ENCODE measurements at places on chromosomes 6 and 20.
A peak's percentile ranks its signal among the peaks of the same experiment; 100 is the strongest.

DNA sequence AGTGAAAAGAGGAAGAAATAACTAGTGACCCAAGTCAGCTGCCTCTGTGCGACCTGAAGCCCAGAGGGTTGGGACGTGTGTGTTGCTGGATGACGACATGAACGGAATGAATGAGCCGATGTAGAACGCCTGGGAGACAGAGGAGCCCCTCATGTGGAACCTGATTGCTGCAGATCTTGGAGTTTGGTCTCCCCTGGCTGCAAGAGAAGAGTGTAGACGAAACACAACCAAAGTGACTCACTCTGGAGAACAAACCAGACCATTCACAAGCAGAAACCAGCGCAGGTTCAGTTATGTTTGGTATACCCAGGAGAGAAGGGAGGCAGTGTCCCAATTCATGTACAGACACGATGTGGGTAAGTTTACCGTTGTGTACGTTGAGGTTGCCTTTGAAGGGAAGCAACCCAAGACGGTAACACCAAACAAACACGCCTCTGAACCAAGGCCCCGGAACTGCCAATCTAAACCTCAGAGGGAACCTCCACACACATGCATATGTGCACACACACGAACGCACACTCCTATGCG is 265.9 kb downstream of the BMP7 start:
- no peak for DNase-seq

GRCh38 chr6:163661272-163661671 is 246.8 kb downstream of the QKI start:
- DNase-seq = no peak

- no peak for DNase-seq
These were observed 13.4 kb downstream of the KIAA0319 start for GRCh38 chr6:24632573-24632972.

- DNase-seq = no peak
These were observed 209.9 kb downstream of the PTPRK start for GRCh38 chr6:128310451-128310850.

DNA sequence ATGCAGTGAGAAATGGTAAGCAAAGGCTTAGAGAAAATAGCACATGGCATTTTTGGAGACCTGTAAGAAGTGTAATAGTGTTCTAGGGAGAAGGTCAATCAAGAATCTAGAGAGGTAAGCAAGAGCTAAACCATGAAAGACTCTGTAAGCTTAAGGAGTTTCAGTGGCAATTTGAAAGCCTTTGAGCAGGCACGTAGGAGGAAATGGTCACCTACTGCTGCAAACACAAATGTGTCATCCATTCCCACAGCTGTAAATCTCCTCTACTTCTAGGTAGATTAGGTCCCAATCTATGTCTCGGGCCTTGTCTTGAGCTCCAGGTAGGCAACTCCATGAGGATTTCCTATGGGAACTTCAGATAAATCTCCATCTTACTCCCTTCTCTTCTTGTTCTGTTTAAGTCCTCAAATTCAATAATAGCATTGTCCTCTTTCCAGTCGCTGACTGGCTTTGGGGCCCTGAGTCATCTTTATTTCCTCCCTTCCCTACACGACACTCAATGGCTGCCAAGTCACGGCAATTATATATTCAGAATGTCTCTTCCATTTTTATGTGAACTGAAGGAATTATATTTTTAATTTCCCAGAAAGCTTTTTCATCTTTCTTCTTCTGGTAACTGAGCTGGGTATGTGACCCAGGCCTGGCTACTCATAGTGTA is 24.2 kb upstream of the PAQR8 start:
- no peak for DNase-seq

- no peak for DNase-seq
These were observed 12.0 kb upstream of the TRDN start for GRCh38 chr6:123648723-123649122.

DNA sequence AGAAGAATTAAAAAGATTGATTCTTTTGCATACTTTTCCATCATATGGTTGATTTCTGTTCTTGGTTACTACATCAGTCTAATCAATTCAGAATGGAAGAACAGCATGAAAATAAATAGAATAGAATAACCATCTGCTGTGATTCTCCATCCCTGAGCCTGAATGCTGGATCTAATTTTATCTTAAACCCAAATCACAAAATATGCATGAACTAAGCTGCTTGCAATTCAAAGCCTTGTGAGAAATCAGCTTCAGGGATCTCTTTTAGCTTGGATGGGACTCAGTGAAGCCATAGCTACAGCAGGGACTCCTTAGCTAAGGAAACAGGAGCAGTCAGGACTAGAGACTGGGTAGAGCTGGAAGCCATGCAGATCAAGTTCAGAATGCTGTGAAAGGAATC is 74.1 kb downstream of the TPBG start:
- no peak for DNase-seq

GRCh38 chr6:131948692-131949619 is 2.2 kb downstream of the CCN2 start:
- no peak for DNase-seq

GRCh38 chr6:161891542-161891941 is 617.7 kb upstream of the AGPAT4 start:
- no peak for DNase-seq

DNA sequence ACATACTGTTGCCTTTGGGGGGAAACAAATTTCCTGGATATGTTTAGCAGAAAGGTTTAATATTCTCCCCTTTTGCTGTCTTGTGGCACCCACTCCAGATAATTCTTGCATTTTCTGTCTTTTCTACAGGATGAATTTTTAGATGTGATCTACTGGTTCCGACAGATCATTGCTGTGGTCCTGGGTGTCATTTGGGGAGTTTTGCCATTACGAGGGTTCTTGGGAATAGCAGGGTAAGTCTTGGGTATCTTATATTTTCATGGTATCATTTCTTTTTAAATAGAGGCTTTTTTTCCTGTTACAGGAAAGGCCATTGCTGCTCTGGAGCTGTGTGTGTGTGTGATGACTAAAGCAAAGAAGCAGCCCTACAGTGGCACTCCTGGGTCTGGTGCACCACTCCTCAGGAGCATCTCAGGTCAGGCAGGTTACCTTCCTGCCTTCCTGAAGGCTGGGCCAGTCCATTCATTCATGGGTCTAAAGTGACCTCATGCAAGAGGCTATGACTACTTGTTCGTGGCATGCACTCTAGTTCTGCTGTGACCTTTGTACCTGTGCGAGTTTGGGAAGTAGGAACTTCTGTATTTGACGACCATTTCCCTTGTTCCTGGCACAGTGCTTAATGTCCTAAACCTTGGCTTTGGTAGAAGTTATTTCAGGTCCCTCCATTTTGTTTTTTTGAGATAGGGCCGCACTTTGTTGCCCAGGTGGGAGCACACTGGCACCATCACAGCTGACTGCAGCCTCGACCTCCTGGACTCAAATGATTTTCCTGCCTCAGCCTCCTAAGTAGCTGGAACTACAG is 2.2 kb downstream of the RAB5IF start:
- no peak for DNase-seq

- no peak for DNase-seq
These were observed 105.4 kb upstream of the MCHR2 start for GRCh38 chr6:100099189-100100074.

GRCh38 chr6:30510419-30511168 is 21.3 kb downstream of the HLA-E start:
- no peak for DNase-seq

GRCh38 chr6:126002755-126003679 is 16.7 kb downstream of the TRMT11 start:
- DNase-seq = no peak

- DNase-seq = no peak
These were observed 124.4 kb downstream of the RIN2 start for GRCh38 chr20:19882446-19882845.

DNA sequence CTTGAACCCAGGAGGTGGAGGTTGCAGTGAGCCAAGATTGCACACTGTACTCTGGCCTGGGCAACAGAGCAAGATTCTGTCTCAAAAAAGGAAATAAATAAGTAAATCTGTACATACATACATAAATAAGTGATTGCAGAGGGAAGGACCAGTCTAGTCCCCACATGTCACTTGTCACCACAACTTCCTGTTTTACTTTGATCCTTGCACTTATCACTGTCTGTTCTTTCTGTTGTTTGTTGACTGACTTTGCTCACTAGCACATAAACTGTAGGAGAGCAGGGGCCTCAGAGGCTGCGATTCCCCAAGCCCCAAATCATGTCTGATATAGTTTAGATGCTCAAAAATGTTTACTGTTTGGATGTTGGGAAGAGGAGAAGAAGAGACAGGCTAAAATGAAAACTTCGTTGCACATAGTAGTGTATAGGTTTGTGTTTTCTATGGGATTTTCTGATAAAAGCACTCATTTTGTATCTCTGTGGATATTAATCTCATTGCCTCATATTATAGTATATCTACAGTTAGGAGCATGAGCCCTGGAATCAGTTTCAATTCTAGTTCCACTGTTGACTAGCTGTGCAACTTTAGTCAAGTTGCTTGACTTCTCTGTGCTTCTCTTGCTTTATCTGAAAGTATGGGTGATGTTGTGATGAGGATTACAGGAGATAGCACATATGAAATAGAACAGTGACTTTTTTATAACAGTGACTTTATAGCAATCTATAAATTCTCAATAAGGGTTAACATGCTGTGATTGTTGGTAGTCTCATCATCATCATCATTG is 165.0 kb downstream of the TBC1D7 start:
- DNase-seq = no peak

DNA sequence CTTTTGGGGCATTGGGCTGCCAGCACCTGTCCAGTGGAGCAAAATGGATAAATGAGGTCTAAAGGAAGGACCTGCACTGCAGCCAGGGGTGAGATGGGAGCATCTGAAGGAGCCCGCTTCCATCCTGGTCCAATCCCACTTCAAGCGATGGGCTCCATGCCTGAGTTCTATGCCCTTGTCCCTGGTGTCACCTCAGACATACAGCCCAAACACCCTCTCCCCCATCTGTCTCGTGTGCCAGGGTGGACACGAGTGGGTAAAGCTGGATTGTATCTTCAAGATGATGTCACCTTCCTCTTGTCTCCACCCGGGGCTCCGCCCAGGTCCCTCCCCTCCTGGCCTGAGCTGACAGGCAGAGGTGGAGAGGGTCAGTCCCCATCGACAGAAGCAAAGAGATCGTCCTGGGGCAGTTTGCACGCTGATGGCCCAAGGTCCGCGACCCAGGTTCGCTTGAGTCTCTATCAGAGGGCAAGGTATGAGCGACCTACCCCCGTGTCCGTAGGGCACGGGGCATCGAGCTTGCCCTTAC is 544 bp downstream of the SMIM29 start:
- no peak for DNase-seq

- no peak for DNase-seq
These were observed 911.0 kb upstream of the CITED2 start for GRCh38 chr6:140285471-140285870.

GRCh38 chr6:143123081-143123480 is 62.4 kb downstream of the AIG1 start:
- DNase-seq = no peak

GRCh38 chr20:32017711-32018251 is 7.5 kb downstream of the CCM2L start:
- DNase-seq = peak; percentile 38

- no peak for DNase-seq
These were observed 28.7 kb upstream of the PMEPA1 start for GRCh38 chr20:57738484-57738883.

- no peak for DNase-seq
These were observed 112.5 kb downstream of the IPCEF1 start for GRCh38 chr6:154243793-154244750.

DNA sequence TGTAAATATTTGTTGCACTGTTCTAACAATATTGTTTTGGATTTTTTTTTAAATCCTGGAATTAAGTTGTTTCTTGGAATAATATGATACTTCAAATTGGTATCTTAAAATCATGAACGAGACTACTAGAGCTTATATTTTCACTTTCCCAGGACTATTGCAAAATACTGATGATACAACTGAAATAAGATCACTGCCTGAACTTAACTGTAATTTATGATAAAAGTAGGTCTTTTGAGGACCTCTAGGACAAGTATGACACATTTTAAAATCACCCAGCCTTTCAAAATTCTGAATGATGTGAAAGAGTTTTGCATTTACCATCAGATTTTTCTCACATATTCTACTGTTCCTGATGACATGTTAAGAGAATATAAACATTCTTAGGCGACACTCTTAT is 8.6 kb upstream of the UBE2J1 start:
- no peak for DNase-seq

DNA sequence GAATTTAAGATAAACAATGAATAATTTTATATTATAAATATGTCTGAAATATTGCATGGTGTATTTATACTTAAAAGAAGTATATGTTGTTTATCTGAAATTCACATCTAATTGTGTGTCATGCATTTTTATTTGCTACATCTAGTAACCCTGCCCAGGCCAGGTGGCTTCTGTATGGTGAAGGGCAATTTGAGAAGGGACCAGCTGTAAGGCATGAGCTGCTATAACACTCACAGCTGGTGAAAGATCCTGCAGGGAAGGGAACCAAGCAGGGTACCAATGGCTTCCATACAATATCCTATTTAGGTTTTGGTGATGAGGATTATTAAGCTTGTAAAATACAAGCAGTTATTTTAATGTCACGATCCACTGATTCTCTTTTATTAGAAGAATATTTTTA is 921.8 kb upstream of the GJE1 start:
- no peak for DNase-seq

DNA sequence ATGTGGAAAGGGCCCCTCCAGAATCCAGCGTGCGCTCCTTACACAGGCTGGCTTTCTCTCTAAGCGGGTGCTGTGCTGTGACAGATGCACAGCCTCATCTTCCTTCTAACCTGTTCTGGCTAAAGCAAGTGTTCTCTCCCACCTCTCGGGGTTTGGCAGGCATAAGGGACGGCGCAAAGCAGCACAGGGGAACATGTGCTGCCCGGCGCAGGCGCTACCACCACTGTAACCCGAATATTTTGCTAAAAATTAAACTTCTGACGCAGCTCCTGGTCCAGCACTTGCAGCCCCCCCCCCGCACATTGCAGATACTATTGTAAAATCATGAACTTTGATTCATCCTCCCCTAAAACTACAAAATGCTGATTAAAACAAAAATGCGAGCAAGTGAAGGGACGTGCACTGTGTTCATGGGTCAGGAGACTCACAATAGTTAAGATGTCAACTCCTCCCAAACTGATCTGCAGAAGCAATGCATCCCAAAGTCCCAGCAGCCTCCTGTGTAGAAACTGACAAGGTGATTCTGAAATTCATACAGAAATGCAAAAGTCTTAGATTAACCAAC is 43.0 kb downstream of the TAF4 start:
- DNase-seq = no peak

DNA sequence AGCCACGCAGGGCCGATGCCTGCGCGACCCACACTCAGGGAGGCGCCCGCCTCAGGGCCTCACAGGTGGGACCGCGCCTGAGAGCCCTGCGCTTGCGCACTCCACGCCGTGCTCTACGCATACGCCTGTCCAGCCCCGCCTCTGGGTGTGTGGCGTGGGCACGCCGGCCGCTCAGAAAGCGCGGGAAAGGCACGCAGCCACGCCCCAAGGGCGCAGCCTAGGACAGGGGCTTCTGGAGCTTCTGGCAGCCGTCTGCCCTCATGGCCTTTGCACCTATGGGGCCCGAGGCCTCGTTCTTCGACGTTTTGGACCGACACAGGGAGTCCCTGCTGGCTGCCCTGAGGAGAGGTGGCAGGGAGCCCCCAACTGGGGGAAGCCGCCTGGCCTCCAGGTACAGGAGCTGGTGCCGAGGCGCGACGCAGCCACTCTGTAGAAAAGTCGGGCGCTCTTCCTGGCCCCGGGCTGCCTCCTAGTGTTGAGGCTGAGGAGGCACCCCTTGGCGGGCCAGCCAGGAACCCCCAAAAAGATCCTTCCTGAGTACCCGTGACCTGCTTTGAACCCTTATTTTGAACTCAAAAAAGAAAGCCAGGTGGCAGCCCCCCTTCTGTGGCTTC is at the start of gene SPO11:
Gene SPO11, plus strand, starts transcription at position 196 of the 614 bp plus-strand sequence. Its CDS starts 65 bp downstream, at position 261.
- DNase-seq = no peak

- DNase-seq = no peak
These were observed 792.9 kb downstream of the EYS start for GRCh38 chr6:64914124-64914523.

- no peak for DNase-seq
These were observed 105.2 kb downstream of the GMPR start for GRCh38 chr6:16343593-16343992.

All from stimulated activated CD4-positive, alpha-beta T cell treated with anti-CD3 and anti-CD28 coated beads, Interleukin-4, amount 100 ng/mL, for 4 hours (primary cell).